T-helper 22 cell (primary cell): ENCODE measurements at places on chromosomes 11 and 22.
A peak's percentile ranks its signal among the peaks of the same experiment; 100 is the strongest.

GRCh38 chr11:110147962-110148709, 54.9 kb downstream of the ZC3H12C start:
- DNase-seq, result no peak

GRCh38 chr11:47056261-47056915, 119.8 kb downstream of the CSTPP1 start:
- no peak for DNase-seq

- no peak for DNase-seq
Measured at GRCh38 chr11:95950905-95951304, 27.0 kb upstream of the MTMR2 start.

GRCh38 chr11:62555464-62556107, 9.0 kb upstream of the AHNAK start:
- peak; percentile 73 for DNase-seq

DNA sequence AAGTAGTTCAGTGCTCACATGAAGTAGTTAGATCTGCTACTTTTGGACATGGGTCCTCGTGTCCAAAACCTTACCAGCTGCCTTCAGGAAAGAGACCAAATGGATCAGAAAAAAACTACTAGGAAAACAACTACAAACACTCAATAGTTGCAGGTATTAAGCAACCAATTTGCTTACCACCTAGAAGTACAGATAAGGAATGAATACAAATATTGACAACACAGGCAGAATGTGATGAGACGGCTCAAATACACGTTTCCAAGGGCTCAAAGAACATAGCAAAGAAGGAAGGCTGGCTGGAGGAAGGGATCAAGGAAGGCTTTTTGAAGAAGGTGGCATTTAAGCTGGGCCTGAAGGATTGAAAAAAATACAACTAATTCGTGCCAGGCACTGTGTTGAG, 41.8 kb downstream of the NRXN2 start:
- DNase-seq, result no peak
